Prostate gland (tissue), 2 donors: ENCODE measurements at places on chromosomes 1 and 21. TPM values are rescaled to one million over a fixed set of nuclear protein-coding genes. Genes with fewer than 3 reads are reported as not detected.

- DNase-seq = no peak
These were observed 32.1 kb upstream of the FASLG start for GRCh38 chr1:172626845-172627244.

DNA sequence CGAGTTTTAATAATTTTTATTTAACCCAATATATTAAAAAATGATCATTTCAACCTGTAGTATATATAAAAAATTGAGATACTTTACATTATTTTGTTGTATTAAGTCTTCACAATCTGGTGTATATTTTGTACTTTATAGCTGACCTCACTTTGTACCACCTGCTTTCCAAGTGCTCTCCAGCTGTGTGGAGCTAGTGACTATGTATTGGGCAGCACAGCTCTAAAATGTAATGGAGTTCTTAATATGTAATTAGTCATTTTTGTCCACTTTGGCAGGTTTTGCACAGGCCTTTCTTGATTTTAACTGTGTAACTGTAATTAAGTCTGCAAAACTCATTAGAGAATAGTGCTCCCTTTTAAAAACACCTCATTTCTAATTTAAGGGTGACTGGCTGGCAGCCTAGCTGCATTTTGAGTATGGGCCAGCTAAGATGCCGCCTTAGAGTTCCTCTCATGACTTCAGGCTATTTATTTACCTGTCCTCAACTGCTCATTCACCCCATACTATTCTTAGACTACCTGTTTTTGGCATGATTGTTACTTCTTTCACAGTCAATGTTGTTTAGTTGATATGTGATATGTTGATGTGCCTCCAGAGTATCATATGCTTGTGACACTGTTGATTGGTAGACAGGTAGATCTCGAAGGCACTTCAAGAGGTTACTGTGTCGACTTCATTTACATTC, 43.2 kb downstream of the ZYG11B start:
- no peak for DNase-seq

- DNase-seq = no peak
These were observed 187.9 kb downstream of the DISC1 start for GRCh38 chr1:231814521-231814920.

Gene POLR3GL
- 23.2 TPM for total RNA-seq
